ENCODE measurements at places on chromosomes 5 and 9.

DNA sequence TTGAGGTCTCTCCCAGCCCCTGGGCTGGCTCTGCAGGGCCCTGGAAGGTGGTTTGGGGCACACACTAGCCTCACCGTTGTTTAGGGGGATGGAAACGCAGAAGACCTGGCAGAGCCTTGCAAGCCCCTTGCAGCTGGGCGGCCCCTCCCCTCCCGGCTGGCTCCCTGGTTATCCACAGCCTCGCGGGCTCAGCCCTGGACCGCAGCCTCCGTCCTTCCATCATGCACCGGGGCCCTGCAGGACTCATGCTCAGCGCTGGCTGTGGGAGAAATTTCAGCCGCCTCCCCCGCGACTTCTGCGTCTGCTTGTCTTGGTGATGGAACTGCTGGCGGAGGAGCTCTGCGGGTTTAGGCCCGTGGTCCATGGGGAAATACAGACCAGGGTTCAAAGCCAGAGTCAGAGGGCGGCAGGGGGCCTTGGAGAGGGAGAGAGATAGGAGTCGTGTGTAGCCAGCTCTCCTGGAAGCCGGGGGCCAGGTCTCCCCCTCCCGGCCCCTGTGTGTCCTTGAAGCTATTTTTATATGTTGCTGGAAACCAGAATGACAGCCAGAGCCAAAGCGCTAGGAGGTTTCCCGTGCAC is 75.8 kb upstream of the IER5L start:
- no peak for DNase-seq

DNA sequence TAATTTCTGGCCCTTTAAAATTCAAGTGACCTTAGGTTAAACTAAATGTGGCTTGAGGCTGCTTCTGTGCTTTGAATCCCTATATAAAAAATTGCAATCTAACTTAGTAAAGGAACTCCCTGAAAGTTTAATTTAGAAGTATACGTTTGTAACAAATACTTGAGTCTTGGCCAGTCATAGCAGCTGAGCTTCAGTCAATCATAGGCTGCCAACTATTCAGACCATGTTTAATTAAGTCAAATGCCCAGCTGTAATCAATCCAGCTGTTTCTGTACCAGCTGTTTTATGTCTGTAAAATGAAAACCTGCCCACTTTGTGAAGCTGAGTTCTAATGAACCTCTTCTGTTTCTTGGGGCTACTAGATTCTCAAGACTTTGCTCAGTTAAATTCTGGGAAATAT is 760.1 kb downstream of the MAT2B start:
- no peak for DNase-seq

- no peak for DNase-seq
Observed at GRCh38 chr5:122736086-122736845, 38.6 kb upstream of the SNX2 start.

DNA sequence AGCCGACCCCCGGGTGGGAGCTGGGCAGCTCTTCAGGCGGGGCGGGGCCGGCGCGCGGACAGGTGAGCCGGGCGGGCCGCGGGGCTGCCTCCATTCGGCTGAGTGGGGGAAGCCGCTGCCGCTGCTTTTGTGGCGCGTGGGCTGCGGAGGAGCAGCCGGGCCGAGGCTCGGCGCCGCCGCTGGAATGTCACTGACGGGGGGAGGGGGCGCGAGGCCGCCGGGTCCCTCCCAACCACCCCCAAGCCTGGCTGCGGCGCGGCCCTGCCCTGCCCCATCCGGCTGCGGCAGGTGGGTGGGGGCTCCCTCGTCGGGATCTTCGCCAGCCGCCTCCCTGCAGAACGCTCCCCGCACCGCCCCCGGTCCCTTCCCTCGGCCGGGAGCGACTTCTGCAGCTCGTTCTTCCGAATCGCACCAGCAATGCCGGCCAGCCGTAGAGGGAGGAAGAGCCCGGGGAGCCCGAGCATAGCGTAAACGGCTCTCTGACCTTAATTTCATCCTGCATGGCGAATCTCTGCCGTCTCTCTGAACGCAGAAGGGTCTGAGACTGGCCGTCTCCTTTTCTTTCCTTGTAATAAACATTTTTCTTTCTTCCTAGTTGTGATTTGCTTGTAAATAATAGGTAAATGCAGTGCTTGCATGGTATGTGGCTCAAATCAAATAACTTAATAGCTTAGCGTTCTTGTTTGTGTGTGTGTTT is 505 bp downstream of the SPTAN1 start:
- peak; percentile 58 for DNase-seq

DNA sequence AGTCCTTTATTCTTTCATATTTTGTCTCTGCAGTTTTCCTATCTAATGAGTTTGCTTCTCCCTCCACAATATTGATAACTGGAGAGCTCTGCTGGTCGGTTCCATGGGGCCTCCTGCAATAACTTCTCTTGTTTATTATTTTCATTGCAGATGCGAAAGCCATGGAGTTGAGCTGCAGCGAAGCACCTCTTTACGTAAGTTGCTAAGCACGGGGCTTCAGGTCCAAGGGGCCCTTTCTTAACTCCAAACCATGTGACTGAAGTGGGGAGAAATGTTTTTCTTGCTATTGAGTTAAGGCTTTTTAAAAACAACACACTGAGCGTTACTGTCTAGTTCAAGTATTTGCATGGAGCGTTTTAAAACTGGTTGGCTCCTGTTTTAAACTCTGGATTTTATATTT is 58.7 kb downstream of the ARHGEF28 start:
- no peak for DNase-seq

DNA sequence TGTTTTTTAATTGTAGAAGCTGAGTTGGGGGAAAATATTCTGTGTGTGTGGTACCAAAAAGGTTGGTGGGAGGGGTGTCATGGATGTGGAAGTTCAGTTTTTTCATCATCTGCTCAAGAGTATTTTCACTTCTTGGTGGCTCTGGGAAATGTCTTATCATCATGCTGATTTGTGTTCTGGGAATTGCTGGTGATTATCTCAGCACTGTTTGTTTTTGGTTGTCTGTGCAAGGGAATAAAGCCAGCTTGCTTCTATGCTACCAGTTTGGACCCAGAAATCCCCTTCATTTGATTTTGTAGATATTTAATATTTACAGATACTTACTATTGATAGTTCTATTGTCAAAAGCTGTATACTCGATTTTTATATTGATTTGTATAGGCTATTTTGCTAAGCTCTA is 2289.7 kb downstream of the MAT2B start:
- no peak for DNase-seq

- no peak for DNase-seq
Observed at GRCh38 chr9:112997236-112997941, 14.6 kb downstream of the ZNF883 start.

DNA sequence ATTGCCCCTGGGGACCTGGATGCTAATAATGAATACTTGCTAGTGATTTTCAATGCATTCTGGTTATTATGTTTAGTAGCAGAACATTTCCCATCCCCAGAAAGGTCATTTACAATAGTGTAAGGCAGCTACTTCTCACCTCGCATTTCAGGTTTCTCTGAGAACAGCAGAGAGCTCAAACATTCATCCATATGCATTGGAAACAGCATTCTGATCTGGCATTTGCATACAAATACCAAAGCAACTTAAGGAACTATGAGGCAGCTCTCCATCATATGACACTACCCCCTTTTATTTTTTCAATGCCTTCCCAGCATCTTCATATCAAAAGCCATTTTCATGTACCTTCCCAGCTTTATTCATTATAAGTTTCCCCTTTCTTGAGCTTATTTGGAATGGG is 6.4 kb downstream of the PPP2R2B start:
- DNase-seq, result no peak

- DNase-seq, result no peak
Observed at GRCh38 chr5:83440826-83441225, 30.7 kb upstream of the VCAN start.

GRCh38 chr5:6730407-6730806 is 17.2 kb downstream of the TENT4A start:
- DNase-seq, result no peak

DNA sequence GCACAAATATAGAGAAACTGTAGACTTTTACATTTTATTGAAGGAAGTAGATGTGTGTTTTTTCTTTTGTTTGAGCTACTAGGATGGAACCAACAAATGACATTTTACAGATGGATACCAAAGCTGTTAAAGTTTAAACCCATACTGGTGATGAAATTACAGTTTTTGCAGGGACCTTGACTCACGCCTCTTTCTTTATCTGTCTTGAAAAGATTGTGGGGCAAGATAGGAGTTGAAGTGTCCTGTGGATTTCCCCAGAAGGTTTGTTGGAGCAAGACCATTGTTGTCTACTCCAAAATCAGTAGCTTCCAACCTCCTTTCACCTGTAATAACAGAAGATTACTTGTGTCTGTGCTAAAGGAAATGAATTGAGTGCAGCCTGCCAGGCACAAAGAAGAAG is 4.1 kb upstream of the C5orf63 start:
- DNase-seq, result no peak

- DNase-seq, result no peak
Observed at GRCh38 chr9:95727947-95728520, 147.5 kb upstream of the ERCC6L2 start.

DNA sequence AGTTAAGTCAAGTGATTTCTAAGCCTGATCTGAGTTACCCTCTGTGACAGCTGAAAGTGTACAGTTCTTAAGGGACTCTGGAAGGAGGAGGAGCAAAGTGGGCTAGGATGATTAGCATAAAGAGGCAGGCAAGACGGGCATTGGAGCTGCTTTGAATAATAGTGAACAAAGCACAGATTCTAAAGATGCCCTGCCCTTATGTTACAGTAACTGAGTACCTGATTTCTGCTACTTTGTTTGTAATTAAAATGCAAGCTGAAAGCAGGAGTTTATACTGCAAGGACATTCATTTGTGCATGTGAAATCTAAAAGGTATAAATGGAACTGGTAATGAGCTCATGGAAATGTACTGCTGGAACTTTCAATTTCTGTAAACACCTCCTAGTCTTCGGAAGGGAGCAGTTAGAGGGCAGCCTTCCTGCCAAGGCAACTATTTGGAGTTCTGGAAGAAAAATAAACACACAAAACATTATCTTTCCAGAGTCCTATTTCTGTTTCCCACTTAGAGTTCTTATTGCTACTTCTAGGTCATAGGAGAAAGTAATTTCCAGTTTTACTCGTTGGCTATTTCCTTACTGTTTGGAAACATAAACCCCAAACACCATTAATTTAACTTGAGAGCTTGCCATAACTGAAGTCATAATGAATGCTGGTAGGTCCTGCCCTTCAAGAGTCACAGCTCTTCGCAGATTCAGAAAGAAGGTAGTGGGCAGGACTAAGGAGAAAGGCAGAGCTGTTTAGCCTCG is at the start of gene RANBP3L:
TSS of gene RANBP3L (minus strand) at position 45 of the 746 bp plus-strand sequence. CDS start 486 bp downstream, outside the sequence.
- no peak for DNase-seq

- DNase-seq, result no peak
Observed at GRCh38 chr5:14222206-14222605, 79.1 kb downstream of the TRIO start.

GRCh38 chr9:127336506-127337352 is 60.2 kb upstream of the SLC2A8 start:
- DNase-seq, result peak; percentile 77

DNA sequence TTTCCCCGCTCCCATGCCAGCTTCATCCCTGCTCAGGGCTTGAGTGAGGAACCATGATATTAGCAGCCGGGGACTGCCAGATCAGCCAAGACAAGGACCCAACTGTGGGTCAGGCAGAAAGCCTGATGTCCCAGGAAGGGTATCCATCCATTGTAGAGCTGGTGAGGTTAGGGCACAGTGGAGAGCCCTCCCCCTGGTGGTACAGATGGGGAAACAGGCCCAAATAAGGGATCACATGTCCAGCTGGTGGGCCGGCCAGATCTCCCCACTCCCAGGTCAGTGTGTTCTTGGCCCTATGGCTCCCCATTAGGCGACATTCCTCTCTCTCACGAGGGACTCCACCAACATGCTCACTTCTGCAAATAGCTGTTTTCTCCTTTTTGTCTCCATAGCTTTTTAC is 9.0 kb downstream of the CDX1 start:
- no peak for DNase-seq

GRCh38 chr9:122109035-122109813 is 16.1 kb upstream of the TTLL11 start:
- DNase-seq, result no peak

DNA sequence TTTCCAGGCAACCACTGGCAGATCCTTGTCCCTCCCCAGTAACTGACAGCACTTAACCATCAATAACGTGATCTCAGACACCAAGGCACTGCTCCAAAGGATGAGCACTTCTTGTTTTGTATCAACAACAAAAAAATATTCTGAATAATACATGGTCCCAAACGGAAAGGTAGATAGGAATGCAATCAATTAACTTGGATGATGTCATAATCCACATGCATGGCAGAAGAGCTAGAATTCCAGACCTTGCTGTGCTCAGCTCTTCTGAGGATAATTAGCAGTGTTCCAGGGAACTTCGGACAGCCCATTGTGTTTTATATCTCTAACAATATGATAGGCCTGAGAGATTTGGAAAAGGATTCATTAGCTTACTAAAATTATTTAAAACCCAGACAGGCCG is 288.4 kb upstream of the PCSK5 start:
- DNase-seq, result no peak

DNA sequence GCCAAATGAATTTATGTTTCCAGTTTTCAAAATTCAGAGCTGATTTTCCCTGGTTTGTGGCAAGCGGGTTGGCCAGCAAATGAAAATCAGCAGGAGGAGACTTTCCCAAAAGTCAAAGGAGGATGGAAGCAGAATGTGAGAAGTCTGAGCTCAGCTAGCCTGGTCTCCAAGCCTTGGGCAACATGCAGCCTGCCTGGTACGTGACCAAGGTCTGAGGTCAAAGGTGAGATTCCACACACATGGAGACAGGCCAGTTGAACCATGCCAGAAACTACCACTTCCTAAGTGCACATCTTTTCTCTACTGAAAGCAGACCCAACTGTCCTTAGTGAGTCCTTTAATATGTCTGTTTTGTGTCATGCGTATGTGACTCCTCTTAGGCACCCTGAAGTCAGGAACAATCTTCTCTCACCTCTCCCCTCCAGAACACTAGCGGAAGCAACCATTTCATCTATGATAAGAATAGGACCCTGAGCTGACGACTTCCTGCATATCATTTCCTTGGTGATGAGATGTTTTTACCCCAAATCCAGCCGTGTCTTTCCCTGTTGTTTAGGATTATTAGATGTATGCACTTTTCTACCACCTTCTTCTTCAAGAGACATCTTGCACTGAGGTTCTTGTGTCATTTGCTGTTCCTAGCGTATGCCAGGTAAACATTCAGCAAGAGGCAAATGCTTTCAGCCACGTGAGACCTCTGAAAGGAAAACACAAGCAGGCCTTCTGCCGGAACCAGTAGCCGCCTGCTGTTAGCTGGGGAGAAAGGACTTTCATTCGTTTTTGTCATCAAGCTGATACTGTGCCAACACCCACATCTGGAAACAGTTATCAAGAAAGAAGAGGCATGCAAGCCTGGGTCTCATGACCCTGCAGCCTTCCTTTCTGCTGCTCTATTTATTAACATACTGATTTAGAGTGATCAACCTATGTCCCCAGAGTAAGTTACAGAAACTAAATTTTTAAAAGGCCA is 9.7 kb upstream of the TGFBI start:
- DNase-seq, result no peak

- DNase-seq, result no peak
Observed at GRCh38 chr9:134276453-134277245, 49.6 kb upstream of the RXRA start.
